Stimulated activated CD8-positive, alpha-beta memory T cell treated with anti-CD3 and anti-CD28 coated beads, Interleukin-15, amount 100 ng/mL, for 24 hours (primary cell): ENCODE measurements at places on chromosomes 12 and 14.

DNA sequence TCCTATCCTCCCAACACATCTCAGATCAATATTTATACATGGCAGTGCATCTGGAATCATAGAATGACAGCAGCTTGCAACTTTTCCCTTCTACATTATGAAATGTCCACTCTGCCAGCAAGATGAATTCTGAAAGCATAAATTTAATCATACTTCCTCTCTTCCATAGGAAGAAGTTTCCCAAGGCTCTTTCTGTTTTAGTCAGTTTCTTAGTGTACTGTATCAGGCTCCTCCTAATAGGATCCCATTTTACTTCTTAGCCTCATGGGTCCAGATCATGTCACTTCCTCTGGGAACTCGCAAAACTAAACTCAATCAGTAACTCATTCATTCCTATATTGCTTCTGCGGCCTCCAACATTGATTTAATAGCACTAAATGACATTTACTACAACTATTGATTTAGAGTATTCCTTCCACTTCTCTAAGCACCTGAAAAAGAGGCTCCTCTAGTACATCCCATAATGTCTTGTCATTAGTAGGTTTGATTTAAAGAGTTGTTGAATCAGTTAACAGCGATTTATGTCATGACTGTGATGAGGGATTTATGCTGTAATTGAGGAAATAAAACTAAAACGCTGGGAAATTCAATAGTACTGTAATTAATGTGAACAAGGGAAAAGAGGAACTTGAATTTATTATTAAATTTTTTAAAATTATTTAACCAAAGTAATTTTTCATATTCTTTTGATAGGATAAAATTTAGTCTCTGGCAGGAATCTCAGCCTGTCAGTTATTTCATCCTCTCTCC, 4.0 kb downstream of the CLEC1A start:
- DNase-seq: no peak

- no peak for DNase-seq
Observed at GRCh38 chr12:51906430-51907082, 748 bp upstream of the ACVRL1 start.

DNA sequence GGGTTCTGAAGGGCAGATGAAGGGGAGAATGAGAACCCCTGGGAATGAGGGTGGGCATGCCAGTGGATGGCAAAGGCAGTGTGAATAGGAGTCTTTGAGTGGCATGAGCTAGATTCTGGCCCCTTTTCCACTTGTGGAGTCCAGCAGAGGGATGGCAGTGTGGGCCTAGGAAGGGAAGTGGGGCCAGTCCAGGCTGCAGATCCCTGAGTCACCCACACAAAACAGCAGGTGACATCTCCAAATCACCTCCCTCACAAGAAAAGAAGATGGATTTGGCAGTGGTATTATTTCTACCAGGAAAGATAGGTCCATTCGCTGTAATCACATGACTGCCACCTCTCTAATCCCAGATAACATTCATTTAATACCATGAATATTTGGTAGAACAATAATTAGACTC, 151.3 kb downstream of the TTC7B start:
- DNase-seq: no peak

DNA sequence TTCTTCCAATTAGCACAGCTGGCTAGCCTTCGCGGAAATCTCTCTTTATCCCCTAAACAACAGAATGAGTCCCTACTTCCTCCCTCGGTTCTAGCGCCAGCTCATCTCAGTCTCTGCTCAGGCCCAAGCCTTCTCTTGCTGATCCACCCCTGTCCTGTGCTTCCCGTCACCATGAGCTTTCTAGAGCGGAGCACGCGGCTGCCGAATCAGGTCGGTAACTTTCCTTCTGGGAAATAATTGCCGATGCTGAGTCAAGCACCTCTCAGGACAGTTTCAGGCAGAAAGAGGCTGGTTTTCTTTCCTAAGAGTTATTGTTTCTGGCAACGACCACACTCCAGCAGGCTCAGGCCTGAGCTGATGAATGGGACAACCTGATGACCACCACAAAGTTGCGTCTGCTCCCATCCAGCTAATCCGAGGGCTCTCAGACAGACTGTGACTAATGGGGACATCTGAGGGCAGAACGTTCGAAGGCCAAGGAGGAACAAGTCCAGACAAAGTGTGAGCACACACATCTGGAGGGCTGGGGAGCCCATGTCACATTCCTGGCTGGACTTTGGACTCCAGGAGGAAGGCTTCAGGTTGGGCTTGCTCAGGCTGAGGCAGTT, 13.6 kb upstream of the GPR68 start:
- no peak for DNase-seq

DNA sequence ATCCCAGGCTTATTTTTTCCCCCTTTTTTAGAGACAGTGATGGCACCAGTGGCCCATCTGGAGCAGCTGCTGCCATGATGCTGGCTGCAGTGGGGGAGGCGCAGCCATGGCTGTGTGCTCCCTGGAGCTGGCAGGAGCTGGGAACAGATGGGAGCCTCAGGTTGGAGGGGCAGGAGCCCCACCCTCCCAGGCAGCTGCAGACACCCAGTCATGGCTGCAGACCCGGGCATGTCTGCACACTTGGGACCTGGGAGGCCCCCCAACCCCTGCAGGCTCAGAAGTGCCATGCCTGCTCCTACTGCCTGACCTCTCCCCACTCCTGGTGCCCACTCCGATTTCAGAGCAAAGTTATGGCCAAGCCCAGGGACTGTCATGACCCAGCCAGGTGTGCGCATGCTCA, 25.1 kb downstream of the CDKL1 start:
- no peak for DNase-seq

GRCh38 chr12:57127101-57127725, 1.1 kb upstream of the LRP1 start:
- DNase-seq: no peak

GRCh38 chr12:66418908-66419307, 116.6 kb downstream of the HELB start:
- no peak for DNase-seq

GRCh38 chr12:24109381-24110039, 160.0 kb upstream of the SOX5 start:
- DNase-seq: no peak

DNA sequence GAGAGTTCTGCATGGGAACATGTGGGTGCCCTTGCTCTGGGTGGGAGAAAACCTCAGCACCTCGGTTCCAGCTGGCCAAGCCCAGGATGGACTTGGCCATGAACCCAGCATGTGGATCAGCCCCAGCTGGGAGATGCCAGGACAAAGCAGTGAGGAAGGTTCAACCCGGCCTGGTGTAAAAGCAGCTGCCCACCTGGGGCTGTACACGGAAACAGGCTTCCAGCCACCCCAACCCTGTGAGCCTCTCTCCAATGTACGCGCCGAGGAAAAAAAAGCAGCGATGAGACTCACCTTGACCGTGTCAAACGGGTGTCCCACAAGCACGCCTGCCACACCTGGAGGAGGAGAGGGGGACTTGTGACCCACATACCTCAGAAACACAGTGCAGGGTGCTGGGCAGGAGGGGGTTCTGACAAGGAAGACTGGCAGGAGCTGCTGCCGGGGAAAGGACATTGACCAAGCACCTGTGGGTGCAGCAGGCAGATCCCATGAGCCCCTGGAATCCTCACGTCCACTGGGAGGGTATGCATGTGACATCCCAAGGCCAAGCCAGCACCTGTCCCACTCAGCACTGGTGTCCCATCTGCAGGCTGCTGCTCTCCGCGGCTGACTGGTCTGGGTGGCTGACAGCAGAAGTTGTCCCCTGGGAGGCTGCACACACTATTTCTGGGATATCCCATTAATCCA, 7.5 kb downstream of the SLC25A29 start:
- DNase-seq: no peak

DNA sequence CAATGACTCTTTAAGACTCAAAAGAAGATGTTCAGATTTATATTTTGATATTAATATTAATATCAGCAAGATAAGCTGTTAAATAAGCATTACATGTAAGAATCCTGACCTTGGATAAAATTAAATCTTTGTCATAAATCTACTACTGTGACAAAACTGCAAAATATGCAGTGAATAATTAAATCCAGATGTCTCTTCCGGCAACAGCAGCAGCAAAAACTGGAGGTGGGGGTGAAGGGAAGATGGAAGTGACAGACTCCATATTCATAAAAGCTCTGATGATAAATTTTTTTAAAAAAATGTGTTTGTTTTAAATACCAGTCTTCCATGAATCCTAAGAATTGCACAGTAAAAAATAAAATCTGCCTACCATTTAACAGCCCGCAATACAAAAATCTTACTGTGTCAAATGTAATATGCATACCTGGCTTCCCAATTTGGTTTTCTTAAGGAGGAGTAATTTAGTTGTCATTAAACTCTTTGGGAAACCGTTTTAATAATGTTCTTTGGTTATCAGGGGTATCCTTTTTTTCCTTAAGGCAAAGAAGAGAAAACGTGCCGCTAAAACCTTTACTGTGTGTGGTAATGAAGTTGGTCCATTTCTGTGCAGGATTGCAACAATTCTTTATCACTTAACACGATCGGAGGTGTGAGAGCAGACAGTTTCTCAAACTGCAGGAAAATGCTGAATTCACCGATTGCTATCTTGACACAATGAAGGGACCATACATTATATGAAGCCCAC, 478.2 kb downstream of the DIO2 start:
- no peak for DNase-seq

GRCh38 chr12:83472772-83473171, 786.1 kb downstream of the TMTC2 start:
- no peak for DNase-seq

DNA sequence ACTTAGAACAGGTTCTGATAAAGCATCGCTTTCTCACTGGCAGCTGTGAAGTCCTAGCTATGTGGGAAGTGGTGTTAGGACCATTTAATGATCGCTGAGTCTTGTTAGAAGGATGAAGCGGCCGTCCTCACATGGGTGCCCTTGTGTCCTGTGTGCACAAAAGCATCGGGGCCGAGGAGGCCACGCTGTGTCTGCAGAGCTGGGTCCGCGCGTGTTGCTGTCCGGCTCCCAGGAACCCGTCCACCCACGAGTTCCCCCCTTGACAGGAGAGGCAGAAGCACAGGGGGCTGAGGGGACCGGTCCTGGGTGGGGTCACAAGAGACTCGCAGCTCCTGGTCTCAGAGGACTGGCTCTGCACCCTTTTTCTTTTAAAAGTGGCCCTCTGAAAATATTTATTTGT, 90.4 kb downstream of the ADGRD1 start:
- no peak for DNase-seq
